ENCODE measurements at places on chromosomes 6 and 20.
A peak's percentile ranks its signal among the peaks of the same experiment; 100 is the strongest.

DNA sequence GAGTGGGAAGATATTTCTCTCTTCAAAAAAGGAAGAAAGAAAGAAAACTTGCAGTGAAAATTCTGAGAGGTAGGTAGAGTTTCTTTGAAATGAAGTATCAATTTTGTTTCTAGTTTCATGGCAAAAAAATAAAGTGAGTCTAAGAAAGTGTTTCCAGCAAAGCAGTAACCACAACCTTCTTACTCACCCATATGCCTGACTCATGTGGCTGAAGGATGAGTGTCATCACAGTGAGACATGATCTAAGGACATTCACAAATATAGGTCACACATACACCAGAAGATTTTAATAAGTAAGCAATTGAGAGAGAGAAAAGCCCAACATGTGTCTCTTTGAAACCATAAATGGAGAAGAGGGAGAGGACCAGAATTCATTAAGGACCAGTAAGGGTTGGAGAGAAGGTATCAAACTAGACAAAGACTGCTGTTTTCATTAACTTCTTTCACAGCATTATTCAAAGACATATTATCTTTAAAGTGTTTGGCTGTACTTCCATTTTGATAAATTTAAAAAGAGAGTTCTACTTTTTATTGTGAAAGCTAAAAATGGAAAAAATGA is 169.5 kb downstream of the FRK start:
- no peak for DNase-seq

DNA sequence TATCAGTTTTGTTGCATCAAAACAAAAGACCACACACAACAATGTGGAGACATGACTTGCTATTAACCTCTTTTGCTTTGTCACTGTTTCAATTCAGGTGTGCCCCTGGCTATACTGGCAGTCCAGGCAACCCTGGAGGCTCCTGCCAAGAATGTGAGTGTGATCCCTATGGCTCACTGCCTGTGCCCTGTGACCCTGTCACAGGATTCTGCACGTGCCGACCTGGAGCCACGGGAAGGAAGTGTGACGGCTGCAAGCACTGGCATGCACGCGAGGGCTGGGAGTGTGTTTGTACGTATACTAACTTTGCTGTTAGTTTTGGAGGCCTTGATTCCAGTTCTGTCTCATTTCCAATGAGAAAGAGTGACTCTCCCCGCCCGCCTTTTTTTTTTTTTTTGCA is 356.9 kb downstream of the ARHGAP18 start:
- DNase-seq, result peak; percentile 61

- DNase-seq, result no peak
These were observed 13.5 kb downstream of the THBS2 start for GRCh38 chr6:169240125-169240524.

- no peak for DNase-seq
These were observed 273.8 kb downstream of the CDH4 start for GRCh38 chr20:61525781-61526431.

DNA sequence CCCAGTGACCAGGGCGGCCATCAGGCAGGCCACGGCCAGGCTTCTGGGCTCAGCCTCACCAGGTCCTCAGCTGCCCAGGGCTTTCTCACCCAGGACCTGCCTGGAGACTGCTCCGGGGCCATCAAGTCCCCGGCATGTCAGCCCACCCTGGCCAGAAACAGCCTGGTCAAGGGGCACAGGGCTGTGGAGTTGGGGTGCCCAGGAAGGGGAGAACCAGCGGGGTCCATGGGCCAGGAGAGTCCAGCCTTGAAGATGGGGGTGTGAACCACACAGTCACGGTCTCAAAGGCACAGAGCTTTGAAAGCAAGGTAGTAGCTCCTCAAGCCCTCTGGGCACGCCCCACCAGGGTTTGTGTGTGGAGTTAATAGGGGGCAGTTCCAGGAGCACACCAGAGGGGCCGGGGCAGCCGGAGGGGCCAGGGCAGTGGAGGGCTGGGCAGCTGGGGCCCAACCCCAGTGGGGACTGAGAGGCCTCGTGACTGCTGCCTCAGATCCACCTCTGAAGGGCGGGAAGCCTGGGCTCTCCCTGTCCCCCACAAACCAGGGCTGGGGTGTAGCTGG is 48.0 kb upstream of the BHLHE23 start:
- DNase-seq, result peak; percentile 19

GRCh38 chr6:108501559-108501958 is 59.2 kb upstream of the FOXO3 start:
- no peak for DNase-seq

GRCh38 chr6:144284783-144285547 is at the start of gene UTRN:
Gene UTRN, plus strand, starts transcription at chr6:144285335. Its CDS starts 6,494 bp downstream, at chr6:144291829.
- DNase-seq, result peak; percentile 89

GRCh38 chr6:158703837-158704822 is 54.3 kb downstream of the SYTL3 start:
- DNase-seq, result peak; percentile 93

DNA sequence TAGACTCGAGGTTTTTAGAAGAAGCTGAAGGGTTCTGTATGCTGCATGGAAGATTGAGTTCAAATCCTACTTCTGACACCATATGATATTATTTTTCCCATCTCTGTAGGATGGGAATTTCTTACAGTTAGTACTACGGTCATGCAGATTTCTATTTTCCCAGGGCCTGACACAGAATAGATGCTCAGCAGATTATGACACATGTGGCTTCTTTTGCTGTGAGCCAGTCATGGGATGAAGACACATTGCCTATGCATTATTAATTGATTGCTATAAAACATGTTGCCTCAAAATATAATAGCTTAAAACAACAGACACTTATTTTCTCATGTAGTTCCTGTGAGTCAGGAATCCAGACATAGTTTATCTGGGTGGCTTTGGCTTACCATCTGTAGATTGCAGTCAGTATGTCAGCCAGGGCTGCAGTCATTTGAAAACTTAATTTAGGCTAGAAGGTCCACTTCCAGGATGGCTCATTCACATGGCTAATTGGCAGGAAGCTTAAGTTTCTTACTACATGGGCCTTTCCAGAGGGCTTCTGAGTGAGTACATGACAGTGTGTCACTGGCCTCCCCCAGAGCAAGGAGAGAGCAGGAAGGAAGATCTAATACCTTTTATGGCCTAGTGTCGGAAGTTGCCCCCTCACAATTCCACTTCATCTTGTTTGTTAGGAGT is 29.5 kb downstream of the TOP1 start:
- no peak for DNase-seq

DNA sequence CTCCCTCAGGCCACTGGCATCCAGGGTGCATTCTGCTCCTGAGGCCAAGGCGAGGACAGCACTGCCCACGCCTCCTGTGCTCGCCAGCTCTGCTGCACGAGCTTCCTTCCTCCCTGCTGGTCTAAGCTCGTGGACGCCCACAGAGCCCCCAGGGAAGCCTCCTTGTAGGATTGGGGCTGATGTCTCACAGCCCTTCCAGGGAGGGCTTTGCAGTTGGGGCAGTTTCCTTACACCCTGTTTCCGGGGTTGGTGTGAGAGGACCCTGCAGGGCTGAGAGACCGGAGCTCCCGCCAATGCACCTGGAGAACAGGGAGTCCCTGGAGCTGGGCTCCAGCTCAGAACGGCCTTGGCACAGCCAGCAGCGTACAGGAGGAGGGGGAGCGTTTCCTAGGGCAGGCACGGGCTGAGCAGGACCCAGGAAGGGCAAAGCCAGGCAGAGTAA is 172.4 kb upstream of the PDE10A start:
- DNase-seq, result no peak

DNA sequence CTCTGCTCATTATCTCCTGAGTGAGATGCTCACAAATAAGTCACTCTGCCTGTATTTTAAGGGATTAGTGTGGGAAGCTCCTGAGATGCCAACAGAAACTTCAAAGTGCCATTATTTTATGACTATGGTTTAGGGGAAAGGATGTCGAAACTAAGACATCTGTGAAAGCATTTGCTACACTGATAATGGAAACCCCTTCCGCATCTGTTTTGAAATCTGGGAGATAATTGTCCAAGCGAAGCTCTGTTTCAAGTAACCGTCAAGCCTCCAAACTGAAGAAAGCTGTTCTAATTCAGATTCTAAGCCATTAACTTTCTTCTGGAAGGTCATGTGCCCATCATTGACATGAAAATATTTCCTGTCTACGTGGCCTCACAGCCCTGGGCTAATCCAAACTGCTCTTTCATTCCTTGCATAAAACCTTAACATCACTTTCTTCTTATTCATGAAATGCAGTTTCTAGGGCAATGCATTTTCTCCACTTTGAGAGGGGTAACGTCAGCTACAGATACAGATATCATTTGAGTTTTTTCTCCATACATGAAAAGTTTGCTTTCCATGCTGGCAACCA is 932.0 kb downstream of the C6orf118 start:
- DNase-seq, result no peak

- no peak for DNase-seq
These were observed 2.0 kb downstream of the NAA20 start for GRCh38 chr20:20019123-20019522.

DNA sequence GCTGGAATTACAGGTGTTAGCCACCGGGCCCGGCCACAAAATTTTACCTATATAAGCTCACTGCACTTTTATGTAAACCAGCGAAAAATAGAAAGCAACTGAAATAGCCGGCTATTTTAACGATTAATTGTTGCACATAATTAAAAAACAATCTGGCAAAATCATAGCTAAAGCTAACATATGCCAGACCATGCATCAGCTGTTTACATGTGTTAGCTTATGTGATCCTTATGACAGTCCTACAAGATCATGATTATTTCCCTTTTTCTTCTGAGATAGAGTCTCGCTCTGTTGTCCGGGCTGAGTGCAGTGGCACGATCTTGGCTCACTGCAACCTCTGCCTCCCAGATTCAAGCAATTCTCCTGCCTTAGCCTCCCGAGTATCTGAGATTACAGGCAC is 157.0 kb downstream of the ZFP64 start:
- no peak for DNase-seq

GRCh38 chr6:22940581-22941290 is 371.4 kb downstream of the HDGFL1 start:
- no peak for DNase-seq

- DNase-seq, result no peak
These were observed 4.4 kb downstream of the CSNK2A1 start for GRCh38 chr20:539191-539590.

- DNase-seq, result no peak
These were observed 135.3 kb upstream of the DEFB112 start for GRCh38 chr6:50185006-50185405.

DNA sequence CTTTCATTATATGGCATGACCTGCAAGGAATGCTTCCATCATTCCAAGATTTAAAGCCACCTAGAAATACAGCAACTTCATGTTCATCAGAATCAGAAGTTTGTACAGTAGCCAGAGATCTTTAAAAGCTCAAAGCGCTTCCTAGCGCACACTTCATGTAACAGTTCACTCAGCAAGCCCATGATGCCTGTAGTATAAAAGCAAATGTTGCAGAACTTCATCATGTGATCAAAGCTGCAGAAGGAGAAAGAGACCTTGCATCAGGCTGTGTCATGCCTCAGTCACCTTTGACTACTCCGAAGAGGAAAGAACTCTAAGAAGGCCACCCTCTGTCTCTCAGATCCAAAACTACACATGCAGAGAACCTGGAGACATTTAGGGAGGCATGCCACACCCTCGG is 78.5 kb downstream of the AGPAT4 start:
- no peak for DNase-seq
